Stimulated activated CD8-positive, alpha-beta memory T cell treated with anti-CD3 and anti-CD28 coated beads, Interleukin-15, amount 100 ng/mL, for 24 hours (primary cell): ENCODE measurements at places on chromosomes 7 and 10.

GRCh38 chr7:77335581-77335980, 80.6 kb downstream of the GSAP start:
- DNase-seq = no peak

GRCh38 chr7:135186841-135187253, 16.3 kb upstream of the CYREN start:
- no peak for DNase-seq

GRCh38 chr7:66927348-66927948, 6.4 kb downstream of the TMEM248 start:
- DNase-seq = no peak

DNA sequence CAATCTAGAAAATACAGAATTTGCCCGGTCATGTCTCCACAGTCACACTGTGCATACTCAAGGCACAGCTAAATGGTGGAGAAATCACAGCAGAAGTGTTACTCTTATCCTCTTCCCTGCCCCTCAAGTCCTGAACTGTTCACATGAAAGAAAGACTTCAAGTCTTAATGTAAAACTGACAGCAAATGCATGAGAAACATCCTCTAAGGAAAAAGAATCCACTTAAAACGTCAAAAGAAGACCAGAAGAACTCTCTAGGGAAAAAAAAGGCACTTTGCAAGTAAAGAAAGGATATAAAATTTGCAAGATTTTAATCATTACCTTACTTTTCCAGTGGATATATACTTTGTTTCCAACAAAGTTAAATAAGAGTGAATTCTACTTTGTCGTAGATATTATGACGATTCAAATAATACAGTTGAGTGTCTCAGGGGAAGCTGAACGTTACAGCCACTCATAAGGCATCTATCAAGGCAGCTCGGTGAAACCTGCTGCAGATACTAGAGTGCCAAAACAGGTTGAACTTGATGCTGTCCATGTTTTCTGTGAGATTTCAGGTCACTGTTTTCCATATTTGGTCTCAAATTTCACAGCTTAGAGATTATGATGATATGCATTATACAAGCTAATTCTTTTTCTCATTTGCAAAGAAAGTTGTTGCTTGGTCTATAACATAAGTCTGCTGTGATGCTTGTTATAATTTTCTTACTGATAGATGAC, 155.0 kb downstream of the CTTNBP2 start:
- DNase-seq = no peak

DNA sequence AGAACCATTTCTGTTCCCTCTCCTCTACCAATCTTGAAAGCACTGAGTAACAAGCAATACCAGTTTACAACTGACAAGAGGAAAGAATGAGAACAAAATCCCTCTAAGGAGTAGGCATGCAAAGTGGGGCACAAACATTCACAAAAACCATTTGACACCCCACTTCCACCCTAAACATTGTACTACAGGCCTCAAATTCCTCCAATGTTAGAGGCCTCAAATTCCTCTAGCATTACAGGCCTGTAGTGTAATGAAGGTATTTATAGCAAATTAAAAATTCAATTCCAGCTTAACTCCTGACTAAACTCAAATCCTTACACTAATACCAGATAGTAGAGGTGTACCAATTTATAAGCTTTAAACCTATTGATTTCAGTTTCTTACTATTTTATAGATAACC, 85.4 kb downstream of the SIRT1 start:
- DNase-seq = no peak

DNA sequence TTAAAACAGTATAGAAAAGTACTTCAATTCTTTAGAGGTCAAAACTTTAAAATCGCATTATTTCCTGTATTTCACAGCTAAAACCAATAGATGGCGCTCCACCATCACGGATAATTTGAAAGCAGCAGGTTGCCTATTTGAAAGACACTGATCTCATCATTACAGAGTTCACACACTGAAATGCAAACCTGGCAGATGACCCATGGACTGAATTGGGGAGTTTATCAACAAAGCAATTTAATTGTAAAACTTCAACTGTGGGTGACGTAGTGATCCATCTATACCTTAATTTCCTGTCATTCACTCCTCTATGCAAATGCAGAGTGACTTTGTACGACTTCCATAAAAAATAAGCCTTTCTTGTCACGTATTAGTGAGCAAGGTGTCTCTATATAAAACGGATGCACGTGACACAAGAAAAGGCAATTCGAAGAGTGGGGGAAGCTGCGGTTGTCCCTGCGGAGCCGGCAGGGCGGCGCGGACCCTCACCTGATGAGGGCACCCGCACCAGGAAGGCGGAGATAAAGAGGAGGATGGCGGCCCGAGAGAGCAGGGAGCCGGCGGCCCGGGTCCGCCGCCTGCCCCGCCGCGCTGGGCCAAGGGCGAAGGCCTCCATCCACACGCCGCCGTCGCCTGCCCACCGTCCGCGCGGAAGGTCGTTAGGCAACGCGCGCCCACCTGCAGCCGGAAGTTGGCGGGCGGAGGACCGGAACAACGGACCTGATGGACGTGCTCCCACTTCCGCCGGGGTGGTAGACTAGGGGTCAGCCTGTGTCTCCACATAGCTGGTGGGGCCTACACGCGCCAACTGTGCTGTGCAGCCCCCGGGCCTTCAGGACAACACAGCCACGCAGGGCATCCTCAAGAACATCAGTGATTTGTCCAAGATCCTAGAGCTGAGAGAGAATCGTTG, at the start of gene ZPBP:
Gene ZPBP (minus strand): TSS at position 668 of the 913 bp plus-strand sequence. CDS start 52 bp downstream, at position 616.
- peak; percentile 26 for DNase-seq

DNA sequence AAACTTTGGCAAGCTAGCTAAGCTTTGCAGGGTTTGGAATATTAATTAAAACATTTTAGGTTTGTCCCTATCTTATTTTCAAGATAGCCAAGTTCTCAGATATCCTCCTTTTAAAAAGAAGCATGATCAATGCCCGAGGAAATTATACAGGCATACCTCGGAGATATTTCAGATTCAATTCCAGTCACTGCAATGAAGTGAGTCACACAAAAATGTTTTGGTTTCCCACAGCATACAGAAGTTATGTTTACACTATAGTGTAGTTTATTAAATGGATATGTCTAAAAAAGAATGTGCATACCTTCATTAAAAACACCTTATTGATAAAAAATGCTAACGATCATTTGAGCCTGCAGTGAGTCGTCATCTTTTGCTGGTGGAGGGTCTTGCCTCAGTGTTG, 382.9 kb upstream of the NPVF start:
- DNase-seq = no peak

DNA sequence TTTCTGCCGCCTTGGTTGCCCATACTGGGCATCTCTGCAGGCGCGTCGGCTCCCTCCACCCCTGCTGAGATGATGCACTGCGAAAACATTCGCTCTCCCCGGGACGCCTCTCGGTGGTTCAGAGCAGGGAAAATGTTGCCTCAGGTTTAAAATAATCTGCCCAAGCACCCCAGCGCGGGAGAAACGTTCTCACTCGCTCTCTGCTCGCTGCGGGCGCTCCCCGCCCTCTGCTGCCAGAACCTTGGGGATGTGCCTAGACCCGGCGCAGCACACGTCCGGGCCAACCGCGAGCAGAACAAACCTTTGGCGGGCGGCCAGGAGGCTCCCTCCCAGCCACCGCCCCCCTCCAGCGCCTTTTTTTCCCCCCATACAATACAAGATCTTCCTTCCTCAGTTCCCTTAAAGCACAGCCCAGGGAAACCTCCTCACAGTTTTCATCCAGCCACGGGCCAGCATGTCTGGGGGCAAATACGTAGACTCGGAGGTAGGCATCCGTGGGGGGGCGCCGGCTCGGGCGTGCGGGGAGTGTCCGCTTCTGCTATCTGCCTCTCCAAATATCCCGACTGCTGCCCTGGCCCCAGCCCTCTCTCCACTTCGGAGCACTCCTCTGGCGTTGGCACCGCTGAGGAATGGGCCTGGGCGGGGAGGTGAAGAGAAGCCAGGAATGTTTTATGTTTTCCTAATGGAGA, at the start of gene CAV1:
Gene CAV1 (plus strand): TSS at position 428 of the 689 bp plus-strand sequence. CDS start 27 bp downstream, at position 455.
- DNase-seq = no peak

GRCh38 chr7:128807191-128807590, 15.4 kb downstream of the CCDC136 start:
- DNase-seq = no peak

- DNase-seq = no peak
These were observed 161.5 kb downstream of the SEMA3D start for GRCh38 chr7:85025312-85025756.

DNA sequence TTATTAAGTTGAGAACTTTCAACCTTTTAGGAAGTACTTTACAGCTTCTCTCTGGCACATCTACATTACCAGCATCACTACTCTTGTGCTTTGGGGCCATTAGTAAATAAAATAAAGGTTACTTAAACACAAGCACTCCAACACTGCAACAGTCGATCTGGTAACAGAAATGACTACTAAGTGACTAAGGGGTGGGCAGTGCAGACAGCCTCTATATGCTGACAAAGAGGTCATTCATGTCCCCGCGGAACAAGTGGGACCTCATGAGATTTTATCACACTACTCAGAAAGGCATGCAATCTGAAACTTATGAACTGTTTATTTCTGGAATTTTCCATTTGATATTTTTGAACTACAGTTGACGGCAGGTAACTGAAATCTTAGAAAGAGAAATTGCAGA, 111.3 kb upstream of the DNAJB12 start:
- DNase-seq = no peak

- no peak for DNase-seq
These were observed 47.2 kb downstream of the CAV1 start for GRCh38 chr7:116572036-116572435.

GRCh38 chr7:134724606-134725005, 54.8 kb upstream of the CALD1 start:
- no peak for DNase-seq

- no peak for DNase-seq
These were observed 68.3 kb downstream of the DGKI start for GRCh38 chr7:137778511-137778910.

GRCh38 chr7:150992833-150993302, 2.1 kb downstream of the NOS3 start:
- no peak for DNase-seq

- DNase-seq = no peak
These were observed 335.4 kb upstream of the MEOX2 start for GRCh38 chr7:16021851-16022250.

GRCh38 chr10:74244097-74244685, 93.2 kb downstream of the ADK start:
- DNase-seq = no peak

- DNase-seq = no peak
These were observed 21.8 kb upstream of the KIF5B start for GRCh38 chr10:32077896-32078485.

DNA sequence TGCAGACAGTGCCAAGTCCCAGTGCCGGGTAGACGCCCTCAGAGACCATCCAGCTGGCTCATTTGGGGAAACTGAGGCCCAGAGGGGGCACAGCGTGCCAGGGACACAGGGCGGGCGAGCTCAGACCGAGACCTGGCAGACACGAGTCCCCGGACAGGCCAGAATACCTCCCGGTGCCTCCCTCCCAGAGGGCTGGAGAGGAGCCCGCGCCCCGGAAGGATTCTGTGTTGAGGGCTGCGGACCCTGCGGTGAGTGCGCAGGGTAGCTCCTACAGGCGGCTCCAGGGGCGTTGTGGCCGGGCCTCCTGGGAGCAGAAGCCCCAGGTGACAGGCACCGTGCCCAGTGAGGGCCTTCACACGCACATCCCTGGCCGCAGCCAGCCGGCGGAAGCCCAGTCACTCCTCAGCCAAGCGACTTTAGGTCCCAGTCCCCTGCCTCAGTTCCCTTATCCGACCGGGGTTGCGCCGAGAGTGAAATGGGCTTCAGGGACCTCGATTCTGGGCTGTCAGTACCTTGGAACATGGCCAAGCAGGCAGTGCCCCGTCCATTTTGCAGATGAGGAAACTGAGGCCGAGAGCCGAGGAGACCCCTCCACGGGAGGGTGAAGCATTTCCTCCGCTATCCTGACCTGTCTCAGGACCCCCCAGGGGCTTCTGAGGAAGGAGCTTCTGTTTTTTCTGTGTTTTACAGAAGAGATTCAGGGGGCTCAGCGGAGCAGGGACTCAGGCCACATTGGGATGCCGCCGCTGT, 73.6 kb downstream of the ELFN1 start:
- no peak for DNase-seq

GRCh38 chr7:36523371-36524101, 133.9 kb downstream of the ANLN start:
- DNase-seq = no peak

GRCh38 chr10:2145926-2146478, 408.7 kb upstream of the ADARB2 start:
- DNase-seq = no peak

DNA sequence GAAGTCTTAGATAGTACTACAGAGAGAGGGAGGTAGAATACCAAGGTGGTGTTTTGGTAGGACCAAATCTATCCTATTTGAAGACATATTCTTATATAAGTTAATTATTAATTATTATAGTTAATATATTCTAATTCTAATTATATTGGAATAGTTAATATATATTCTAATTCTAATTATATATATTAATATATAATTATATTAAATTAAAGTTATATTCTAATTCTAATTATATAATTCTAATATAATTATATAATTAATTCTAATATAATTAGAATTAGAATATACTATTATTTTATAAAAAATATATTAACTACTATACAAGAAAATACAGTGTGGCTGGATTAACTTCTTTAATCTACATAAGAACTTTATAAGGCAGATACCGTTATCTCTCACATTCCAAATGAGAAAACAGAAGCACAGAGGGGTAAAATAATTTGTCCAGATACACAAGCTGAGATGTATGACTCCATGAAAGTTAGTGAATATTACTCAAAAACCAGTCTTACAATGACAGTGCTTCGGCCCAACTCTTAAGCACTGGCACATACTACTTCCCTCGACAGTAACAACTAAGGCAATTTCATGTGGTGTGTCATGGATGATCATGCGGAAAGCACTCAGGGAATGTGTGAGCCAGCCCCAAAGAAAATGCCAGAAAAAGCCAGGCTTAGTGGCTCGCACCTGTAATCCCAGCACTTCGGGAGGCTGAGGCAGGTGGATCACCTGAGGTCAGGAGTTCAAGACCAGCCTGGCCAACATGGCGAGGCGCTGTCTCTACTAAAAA, 42.6 kb downstream of the TYW1B start:
- DNase-seq = no peak

GRCh38 chr7:94003446-94004023, 620 bp downstream of the BET1 start:
- DNase-seq = no peak

DNA sequence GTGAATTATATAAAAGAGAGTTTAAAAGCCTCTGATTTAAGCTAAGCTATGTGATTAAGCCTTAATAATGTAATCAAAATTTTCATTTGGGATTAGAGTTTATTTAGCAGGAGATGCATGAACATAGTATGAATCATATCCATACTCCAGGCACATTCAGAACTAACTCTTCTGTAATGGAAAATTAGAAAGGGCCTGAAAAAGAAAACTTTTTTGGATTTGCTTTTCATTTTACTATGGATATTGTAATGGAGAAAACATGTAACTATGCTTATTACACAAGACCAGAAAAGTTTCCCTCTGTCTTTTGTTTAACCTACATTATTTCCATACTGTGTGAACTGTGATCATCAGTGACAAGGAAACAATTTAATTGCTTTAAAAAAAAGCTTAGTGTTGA, 22.0 kb downstream of the TES start:
- no peak for DNase-seq
